ENCODE measurements at places on chromosomes 5 and 9.

DNA sequence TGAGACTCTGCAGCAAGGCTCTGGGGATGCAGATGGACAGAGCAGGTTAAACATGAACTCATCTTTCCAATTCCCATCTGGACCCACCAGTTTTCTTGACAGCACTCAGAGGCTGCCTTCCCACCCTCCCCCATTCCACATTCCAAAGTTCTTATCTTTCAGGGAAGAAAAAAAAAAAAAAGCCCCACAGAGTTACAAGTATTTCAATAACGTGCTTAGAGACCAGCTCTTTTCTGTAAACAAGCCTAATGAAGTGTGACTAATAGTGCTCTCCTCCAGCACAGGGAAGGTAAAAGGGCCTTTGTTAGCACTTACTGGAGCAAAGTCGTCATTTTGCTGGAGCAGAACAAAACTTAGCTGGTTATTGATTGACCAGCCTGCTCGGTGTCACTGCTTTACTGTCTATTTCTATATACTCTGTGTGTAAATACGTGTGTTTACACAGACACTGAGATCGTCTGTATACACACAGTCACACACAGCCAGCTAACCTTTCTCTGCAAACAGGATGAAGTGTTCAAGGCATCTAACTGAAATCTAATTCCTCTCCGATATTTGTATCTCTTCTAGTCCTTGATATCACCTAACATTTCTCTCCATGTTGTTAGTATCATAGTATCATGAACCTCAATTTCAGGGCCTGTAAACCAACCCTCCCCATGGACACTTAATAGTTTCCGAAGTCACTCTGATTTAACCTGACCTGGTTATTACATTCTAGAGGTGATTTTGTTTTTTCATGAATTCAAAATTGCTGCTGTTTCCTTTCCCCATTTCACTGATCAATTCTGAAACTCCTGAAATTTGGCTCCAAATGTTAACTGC lies 84.9 kb downstream of the ZNF608 start:
- no peak for DNase-seq

DNA sequence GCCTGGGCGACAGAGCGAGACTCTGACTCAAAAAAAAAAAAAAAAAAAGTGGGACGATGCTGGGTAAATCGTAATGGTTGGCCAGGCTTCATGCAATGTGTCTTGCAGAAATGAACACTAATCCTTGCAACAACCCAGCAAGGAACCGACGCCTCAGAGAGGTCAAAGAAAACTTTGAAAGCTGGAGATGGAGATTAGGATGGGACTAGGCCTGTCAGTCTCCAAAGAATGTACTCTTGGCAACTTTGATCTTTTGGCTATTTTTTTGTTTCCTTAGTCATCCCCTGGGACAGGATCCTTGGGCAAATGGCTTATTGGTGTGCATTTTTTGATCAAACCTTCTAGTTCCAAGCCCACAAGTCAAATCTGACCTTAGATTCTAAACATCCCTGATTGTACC lies 10.6 kb upstream of the PWWP2A start:
- DNase-seq, result no peak

GRCh38 chr5:152824316-152824715 lies 419.2 kb upstream of the NMUR2 start:
- no peak for DNase-seq

DNA sequence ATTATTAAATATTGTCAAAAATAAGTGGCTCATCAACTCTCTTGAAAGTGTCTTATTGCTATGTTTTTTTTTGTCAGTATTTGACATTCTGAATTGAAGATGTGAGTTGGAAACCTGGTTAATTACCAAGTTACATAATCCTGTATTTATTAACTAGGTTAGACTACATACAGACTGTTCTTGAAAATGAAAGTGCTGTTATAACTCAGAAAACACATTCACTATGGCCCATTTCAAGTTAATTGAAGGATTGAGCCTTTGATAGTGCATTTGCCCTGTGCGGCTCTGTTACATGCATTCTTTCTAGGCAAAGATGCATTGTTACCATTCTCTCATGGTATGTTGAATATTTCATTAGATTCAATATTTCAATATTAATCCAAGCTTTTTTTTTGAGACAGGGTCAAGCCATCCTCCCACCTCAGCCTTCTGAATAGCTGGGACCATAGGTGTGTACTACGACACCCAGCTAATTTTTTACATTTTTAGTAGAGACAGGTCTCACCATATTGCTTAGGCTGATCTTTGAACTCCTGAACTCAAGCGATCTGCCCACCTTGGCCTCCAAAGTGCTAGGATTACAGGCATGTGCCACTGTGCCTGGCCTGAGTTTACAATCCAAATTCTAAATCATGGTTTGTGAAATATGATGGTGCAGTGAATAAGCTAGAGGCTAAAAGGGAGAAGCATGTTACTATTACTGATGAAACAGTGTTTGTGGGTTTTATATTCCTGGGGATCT lies 10.0 kb downstream of the CTNNA1 start:
- no peak for DNase-seq

DNA sequence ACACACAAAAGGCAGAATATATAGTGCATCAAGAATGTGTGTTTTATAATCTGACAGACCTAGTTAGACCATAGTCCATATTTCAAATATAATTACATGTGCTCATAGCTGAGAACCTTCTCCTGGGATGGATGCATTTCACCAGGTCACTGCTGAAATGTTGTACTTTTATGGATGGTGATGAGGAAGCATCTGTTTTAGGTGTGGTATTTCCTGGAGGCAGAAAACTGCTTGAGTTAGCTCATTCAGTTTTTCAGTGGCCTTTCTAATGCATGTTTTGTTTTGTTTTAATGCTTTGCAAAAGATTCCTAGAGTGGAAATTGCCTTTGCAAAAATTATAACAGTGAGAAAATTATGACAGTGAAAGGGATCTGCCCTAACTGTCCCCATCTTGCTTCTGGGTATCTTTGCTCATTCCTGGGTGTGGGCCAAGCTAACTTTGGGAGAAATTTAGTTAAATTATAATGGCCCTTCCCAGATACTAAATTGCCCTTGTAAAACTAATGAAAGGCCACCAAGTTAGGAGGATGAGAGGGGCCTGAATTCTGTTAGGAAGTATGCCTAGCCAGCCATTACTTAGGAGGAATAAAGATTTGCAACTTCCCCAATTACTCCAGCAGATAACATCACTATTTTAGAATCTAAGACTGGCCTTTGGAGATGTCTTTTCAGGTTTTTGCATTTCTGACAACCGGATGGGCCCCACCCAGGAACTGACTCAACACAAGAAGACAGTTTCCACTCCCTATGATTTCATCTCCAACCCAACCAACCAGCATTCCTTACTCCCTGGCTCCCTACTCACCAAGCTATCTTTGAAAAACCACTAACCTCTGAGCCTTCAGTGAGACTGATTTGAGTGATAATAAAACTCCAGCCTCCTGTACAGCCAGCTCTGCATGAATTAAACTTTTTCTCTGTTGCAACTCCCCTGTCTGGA lies 7.0 kb upstream of the IL12B start:
- no peak for DNase-seq
